ENCODE measurements at places on chromosomes 2 and 18.

DNA sequence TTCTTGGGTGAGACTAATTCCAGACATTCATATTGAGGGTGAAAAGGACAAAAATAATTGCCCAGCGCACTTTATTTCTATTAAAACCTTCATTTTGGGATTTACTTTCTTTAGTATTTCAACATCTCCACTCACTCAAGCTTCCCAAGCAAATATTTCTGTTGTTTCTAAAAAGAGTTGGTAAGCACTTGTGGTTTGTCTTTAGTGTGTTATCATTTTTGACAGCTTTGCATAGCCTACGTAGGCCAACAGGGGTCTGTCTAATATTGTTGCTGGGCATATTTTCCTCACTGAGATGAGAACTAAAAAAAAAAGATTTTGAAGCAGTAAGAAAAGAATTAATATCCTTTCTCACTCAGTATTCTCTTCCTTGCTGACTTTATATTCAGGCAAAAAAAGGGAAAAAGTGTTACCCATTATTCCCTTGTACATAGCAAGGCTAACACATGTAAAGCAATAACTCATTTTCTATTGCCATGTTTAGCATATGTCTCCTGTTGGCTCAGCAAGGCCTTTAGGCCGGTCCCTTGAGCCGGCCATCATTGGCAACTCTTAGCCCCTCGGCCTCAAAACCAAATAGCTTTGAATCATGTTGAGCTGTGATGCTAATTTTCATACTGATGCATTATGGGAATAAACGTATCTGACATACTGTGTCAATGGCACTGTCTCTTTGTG lies 494.2 kb downstream of the ARHGAP15 start:
- DNase-seq = no peak

- peak; percentile 57 for DNase-seq
These were observed 67.7 kb downstream of the EPAS1 start for GRCh38 chr2:46364797-46365457.

DNA sequence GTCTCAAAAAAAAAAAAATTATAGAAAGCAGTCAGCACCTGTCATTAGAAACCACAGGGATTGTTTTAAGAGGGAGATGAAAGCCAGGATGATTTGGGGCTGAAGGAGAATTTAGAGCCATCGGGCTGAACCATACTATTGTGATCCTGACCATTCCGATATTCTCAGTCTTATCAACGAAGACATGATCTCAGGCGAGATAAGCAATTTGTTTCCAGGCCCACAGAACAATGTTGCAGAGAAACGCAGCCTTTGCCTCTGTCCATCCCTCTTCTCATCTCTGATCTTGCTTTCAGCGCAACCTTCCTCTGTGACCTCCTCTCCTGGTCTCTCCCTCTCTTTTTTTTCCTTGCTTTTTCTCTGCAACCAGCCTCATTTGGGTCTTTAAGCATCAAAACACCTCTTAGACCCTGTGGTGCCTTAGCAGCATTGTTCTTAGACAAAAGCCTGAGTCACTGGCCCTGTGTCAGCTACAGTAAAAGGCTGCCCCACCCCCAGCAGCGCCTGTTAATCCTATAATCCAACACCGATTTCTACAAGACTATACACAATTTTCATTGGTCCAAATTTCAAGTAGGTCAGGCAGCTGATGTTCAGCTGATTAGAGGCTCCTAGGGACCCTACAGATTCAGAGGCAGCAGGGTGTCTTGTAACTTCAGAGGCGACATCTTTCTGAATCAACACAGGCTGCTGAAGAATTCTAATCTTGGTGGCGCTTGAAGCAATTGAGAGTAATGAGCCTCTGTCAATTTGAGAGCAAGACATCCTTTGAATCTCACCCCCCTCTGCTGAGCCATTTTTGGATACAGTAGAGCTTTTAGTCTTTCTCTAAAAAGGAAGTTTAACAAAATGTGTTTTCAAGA lies 206.0 kb downstream of the NCK2 start:
- DNase-seq = no peak

GRCh38 chr2:88596141-88596830 lies 31.0 kb downstream of the EIF2AK3 start:
- no peak for DNase-seq
